Tibial nerve (tissue), 4 donors: ENCODE measurements at places on chromosomes 12 and 14. TPM values are rescaled to one million over a fixed set of nuclear protein-coding genes. Genes with fewer than 3 reads are reported as not detected.

GRCh38 chr14:81511111-81511904, 22.3 kb downstream of the SEL1L start:
- H3K36me3 ChIP-seq: no peaks in the 10 kb centered on the region
- DNase-seq: no peak
- H3K4me3 ChIP-seq: no peak overlapping the region
- H3K27ac ChIP-seq: no peak overlapping the region

GRCh38 chr14:95304342-95304741, 15.4 kb downstream of the CLMN start:
- no peak overlapping the region for H3K4me3 ChIP-seq
- H3K27me3 ChIP-seq: no peaks in the 10 kb centered on the region
- H3K36me3 ChIP-seq: no peaks in the 10 kb centered on the region
- no peaks in the 10 kb centered on the region for H3K4me1 ChIP-seq
- H3K27ac ChIP-seq: no peak overlapping the region

The GPR162 gene
- total RNA-seq: 5.4 TPM

DNA sequence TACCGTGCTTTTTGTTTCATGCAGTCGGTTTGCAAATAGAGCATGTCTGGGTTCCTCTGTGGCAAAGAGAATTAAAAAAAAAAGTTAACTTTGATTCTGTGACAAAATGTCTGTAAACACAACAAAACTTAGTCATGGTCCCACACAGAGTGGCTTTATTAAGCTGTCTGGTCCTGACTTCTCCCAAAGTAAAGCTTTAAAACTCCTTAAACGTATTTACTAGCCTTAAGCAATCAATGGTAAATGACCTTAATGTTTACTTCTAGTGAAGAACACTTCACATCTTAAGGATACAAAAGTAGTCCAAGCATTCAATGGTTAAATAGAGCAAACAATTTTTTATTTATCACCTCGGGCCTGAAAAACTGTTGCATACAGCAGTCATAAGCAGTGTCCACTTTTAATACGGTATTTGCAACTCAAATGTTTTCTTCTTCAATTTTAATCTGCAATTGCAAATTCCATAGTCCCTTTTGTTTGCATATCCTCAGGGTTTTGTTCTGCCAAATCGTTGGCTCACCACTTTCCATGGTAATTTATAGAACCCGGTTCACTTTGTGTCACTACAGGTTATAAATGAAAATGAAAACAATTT, 453.0 kb upstream of the MIS18BP1 start:
- no peak overlapping the region for H3K4me3 ChIP-seq
- H3K27me3 ChIP-seq: no peaks in the 10 kb centered on the region
- no peak for DNase-seq
- H3K27ac ChIP-seq: no peak overlapping the region

DNA sequence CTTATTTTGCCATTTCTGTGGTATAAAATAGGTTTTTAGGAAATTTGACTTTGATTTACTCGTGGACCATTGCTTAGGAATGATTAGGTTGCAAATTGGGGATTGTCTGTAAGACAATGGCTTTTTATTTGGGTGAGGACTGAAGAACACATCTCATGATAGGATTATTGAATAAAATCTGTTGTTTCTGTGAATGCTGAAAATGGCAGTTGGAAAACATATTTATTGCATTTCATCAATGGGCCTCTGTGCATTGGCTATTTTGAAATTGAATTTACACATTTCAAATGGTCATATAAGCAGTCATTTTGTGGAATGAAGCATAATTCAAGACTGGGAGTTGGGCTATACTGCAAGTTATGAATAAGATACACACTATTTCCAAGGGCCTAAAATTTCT, 46.0 kb downstream of the FGD4 start:
- no peaks in the 10 kb centered on the region for H3K4me1 ChIP-seq
- no peaks in the 10 kb centered on the region for H3K36me3 ChIP-seq
- H3K27ac ChIP-seq: no peak overlapping the region
- no peaks in the 10 kb centered on the region for H3K27me3 ChIP-seq

The SMOC1 gene
- 14.4 TPM for total RNA-seq

DNA sequence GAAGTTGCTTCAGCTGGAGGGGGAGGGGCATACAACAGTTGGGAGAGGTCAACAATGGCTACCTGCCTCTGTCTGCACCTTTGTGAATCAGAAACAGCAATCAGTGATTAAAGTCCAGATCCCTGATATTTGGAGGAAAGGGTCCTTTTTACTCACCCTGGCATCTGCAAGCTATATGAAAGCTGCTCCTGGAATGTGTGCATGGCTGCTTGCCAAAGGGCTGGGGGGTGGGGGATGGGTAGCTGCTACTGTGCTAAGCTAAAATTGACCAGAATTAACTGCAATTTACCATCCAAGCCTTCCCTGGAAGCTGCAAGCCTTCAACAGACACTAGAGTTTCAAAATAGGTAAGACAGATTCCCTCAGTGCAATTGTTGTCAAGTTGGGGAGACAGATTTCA, 13.5 kb upstream of the GTF2A1 start:
- no peak overlapping the region for H3K4me3 ChIP-seq
- H3K4me1 ChIP-seq: no peaks in the 10 kb centered on the region
- H3K27ac ChIP-seq: no peak overlapping the region
- H3K27me3 ChIP-seq: no peaks in the 10 kb centered on the region

- no peak for DNase-seq
- H3K36me3 ChIP-seq: no peaks in the 10 kb centered on the region
These were observed 150.1 kb downstream of the TSPAN9 start for GRCh38 chr12:3227076-3227975.

DNA sequence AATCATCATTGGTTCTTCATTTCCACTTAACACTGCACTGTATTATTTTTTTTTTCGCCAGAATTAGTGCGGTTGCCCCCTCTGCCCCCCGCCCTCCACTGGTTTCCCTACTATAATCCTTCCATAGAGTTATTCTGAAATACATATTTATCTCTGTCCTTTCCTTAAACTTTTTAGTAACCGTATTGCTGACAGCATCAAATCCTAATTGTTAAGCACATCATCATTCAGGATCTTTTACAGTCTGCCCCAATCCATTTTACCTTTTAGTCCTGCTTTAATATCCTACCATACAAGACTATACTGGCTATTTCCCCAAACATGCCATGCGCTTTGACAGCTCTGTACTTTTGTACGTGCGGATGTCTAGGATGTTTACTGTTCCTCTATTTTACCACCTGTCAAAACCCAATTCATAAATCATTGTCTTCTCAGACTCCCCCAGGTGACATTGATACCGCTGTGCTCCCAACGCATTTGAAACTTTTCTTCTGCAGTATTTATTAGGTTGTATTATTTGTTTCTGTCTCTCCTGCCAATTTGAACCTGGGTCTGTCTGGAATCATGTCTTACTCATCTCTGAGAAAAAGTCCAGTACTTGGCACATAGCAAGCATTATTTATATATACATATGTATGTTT, 1.0 kb downstream of the FGFR1OP2 start:
- no peaks in the 10 kb centered on the region for H3K4me1 ChIP-seq
- no peak for DNase-seq
- H3K36me3 ChIP-seq: no peaks in the 10 kb centered on the region
- no peaks in the 10 kb centered on the region for H3K27me3 ChIP-seq
- peak overlapping the region; percentile 96 for H3K27ac ChIP-seq
- peak overlapping the region; percentile 96 for H3K4me3 ChIP-seq

- H3K36me3 ChIP-seq: no peaks in the 10 kb centered on the region
- H3K4me1 ChIP-seq: peaks cover 8% of the 10 kb centered on the region
- H3K4me3 ChIP-seq: no peak overlapping the region
- DNase-seq: peak; percentile 36
- H3K27ac ChIP-seq: peak overlapping the region; percentile 81
- H3K27me3 ChIP-seq: no peaks in the 10 kb centered on the region
These were observed 299.8 kb upstream of the PRKD1 start for GRCh38 chr14:30227436-30227835.

The KCNJ8 gene
- 15.9 TPM for total RNA-seq

GRCh38 chr12:77553976-77554619, 276.6 kb upstream of the NAV3 start:
- no peak for DNase-seq
- no peaks in the 10 kb centered on the region for H3K36me3 ChIP-seq
- no peaks in the 10 kb centered on the region for H3K4me1 ChIP-seq
- H3K27me3 ChIP-seq: no peaks in the 10 kb centered on the region
- no peak overlapping the region for H3K27ac ChIP-seq
- no peak overlapping the region for H3K4me3 ChIP-seq

DNA sequence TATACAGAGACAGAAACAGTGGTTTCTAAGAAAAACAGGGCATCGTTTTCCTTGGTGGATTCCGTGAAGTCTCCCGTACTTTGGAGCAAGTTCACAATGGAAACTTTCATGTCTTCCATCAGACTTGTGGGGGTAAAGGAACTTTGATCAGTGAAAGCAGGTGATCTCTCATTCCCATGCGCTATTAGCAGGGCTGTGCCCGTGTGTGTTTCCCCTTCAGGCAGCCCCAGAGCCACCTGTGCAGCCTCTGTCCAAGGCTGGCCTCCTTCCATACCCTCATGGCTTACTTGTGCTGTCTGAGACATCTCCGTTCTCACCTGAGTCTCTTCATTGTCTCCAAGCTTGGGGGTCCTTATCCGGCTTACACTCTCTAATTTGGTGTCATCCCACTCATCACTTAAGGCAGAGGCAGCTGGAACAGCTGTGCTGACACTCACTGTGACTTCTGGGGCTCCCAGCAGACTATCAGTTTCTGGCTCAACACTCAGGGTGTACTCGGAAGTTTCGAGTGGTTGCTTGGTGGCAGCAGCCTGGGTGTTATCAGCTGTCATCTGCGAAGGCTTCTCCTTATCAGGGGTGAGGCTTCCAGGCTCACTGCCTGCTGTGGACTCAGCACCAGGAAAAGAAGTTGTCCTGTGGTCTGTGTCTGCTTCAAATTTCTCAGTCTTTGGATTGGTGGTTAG, 13.8 kb downstream of the ARMH4 start:
- no peaks in the 10 kb centered on the region for H3K27me3 ChIP-seq
- no peaks in the 10 kb centered on the region for H3K4me1 ChIP-seq
- no peak overlapping the region for H3K4me3 ChIP-seq
- no peak for DNase-seq
- H3K36me3 ChIP-seq: no peaks in the 10 kb centered on the region
- H3K27ac ChIP-seq: no peak overlapping the region

The FOXA1 gene
- total RNA-seq: not detected

DNA sequence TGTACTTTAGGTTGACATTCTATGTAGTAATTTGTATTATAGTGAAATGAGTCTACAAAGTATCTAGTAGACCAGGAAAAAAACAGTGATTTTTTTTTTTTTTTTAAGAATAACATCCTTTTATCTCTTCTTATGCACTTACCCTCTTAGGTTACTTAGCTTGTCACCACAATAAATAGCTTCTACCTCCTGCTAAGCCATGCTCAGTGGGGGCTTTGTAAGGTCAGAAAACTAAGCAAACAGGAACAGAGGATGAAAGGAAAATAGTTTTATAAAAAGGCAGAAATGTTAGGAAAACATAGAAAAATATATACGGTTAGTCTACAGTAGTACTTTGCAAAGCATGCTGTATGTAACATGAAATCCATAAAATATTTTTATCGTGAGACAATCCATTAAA, 385.3 kb upstream of the ATXN7L3B start:
- H3K36me3 ChIP-seq: no peaks in the 10 kb centered on the region
- no peaks in the 10 kb centered on the region for H3K4me1 ChIP-seq

GRCh38 chr12:39188689-39189088, 254.2 kb downstream of the KIF21A start:
- no peaks in the 10 kb centered on the region for H3K27me3 ChIP-seq
- no peak for DNase-seq
- no peaks in the 10 kb centered on the region for H3K36me3 ChIP-seq
- H3K4me1 ChIP-seq: no peaks in the 10 kb centered on the region
- no peak overlapping the region for H3K4me3 ChIP-seq
- no peak overlapping the region for H3K27ac ChIP-seq

The RNASE1 gene
- 245 TPM for total RNA-seq

The PZP gene
- 0.59 TPM for total RNA-seq

- no peak overlapping the region for H3K27ac ChIP-seq
- no peaks in the 10 kb centered on the region for H3K4me1 ChIP-seq
- no peaks in the 10 kb centered on the region for H3K36me3 ChIP-seq
- DNase-seq: no peak
- no peaks in the 10 kb centered on the region for H3K27me3 ChIP-seq
- no peak overlapping the region for H3K4me3 ChIP-seq
These were observed 98.6 kb downstream of the VRK1 start for GRCh38 chr14:96895658-96896271.

DNA sequence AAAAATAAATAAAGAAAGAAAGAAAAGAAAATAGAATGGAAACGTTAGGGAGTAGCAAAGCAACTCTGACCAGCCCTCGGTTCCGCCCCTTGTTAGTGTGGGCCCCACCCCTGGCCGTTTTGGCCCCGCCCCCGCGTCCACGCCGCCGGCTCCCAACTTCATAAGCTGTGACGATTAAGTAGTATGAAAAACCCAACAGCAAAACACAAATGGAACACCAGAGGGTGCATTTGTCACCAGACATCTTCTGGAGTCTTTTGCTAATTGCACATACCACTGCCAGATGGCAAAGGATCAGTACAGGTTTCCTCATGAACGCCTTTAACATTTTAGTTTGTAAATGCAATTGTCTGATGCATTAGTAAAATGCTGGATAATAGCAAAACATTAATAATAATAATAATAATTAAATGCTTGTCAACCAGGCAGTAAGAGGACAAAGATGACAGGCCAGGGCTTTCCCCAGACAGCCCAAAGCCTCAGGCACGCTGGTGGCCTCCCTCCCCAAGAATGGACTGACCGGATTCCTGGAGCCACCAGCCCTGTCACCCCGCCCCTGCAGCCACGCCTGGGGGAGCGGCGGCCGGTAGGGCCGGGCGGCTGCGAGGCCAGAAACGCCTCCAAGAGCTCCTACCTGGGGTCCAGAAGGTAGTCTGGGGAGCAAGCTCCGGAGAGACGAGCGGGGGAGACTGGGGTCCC, 23.6 kb downstream of the HSP90AA1 start:
- no peaks in the 10 kb centered on the region for H3K36me3 ChIP-seq
- no peaks in the 10 kb centered on the region for H3K27me3 ChIP-seq
- H3K4me3 ChIP-seq: no peak overlapping the region

GRCh38 chr12:110251381-110251780, 29.7 kb upstream of the ATP2A2 start:
- no peak for DNase-seq
- H3K4me1 ChIP-seq: peaks cover 26% of the 10 kb centered on the region
- H3K4me3 ChIP-seq: no peak overlapping the region

DNA sequence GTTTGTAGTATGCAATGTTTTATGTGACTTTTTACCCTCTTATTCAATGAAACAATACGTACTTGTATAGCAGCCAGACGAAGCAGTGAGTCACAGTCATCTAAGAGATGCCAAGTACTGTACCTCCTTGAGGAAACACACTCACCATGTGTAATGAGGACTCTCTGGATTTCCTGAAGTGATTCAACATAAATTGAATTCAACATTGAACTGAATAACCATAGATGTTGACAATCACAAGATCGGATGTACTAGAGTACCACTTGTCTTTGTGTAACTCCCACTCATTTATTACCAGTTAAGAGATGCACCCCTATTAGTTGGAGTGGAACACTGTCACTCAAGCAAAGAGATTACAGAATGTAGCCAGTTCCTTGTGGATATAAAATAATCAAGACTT, 175.2 kb upstream of the HMGA2 start:
- no peak overlapping the region for H3K4me3 ChIP-seq
- no peak overlapping the region for H3K27ac ChIP-seq
- DNase-seq: peak; percentile 20
- no peaks in the 10 kb centered on the region for H3K27me3 ChIP-seq
